ENCODE measurements at places on chromosomes 16 and 17.

DNA sequence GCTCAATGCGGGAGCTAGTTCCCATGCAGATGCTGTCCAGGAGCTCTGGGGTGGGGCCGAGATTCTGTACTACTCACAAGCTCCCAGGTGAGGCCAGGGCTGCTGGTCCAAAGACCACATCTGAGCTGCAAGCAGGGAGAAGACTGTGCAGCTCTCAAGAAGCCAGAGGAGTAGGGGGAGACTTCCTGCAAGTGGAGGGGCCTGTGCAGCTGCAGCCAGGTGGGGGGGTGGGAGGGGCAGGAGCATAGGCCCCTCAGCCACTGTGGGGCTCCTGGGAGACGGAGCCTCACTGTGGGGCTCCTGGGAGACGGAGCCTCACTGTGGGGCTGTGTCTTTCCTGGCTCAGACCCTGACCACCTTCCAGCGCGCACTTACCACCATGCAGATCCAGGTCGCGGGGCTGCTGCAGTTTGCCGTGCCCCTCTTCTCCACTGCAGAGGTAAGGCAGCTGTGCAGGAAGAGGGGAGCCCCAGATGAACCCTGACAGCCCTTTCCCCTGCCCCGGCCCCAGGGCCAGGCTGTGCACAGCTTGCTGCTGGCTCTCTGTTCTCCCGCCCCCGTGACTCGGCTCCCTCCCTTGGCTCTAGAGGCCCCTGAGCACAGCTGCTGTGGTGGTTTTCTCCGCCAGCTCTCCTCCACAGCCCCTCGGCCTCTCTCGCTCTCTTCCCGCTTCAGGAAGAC, 24.3 kb upstream of the DNAI2 start:
- DNase-seq = no peak

- DNase-seq = no peak
Measured at GRCh38 chr16:87233928-87234327, 83.3 kb downstream of the C16orf95 start.

GRCh38 chr17:47621293-47622179, 28.2 kb upstream of the KPNB1 start:
- no peak for DNase-seq

GRCh38 chr17:32141258-32141657, 1.0 kb upstream of the RHOT1 start:
- DNase-seq = no peak

GRCh38 chr17:58531661-58532554, 17.5 kb upstream of the MTMR4 start:
- peak; percentile 55 for DNase-seq

GRCh38 chr17:38569701-38570512, 35.8 kb downstream of the SRCIN1 start:
- no peak for DNase-seq

GRCh38 chr17:82193520-82194220, 19.0 kb downstream of the CCDC57 start:
- DNase-seq = no peak

DNA sequence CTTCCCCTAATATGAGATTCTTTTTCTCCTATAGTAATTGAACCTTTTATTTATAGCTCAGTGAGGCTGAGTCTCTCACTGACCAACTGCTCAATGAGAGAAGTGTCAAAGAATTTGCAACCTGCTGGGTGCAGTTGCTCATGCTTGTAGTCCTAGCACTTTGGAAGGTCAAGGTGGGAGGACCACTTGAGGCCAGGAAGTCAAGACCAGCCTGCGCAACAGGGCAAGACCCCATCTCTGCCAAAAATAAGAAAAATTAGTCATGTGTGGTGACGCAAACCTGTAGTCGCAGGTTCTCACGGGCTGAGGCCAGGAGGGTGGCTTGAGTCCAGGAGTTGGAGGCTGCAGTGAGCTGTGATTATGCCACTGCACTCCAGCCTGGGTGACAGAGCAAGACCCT, 30.9 kb upstream of the CRYBA1 start:
- no peak for DNase-seq

DNA sequence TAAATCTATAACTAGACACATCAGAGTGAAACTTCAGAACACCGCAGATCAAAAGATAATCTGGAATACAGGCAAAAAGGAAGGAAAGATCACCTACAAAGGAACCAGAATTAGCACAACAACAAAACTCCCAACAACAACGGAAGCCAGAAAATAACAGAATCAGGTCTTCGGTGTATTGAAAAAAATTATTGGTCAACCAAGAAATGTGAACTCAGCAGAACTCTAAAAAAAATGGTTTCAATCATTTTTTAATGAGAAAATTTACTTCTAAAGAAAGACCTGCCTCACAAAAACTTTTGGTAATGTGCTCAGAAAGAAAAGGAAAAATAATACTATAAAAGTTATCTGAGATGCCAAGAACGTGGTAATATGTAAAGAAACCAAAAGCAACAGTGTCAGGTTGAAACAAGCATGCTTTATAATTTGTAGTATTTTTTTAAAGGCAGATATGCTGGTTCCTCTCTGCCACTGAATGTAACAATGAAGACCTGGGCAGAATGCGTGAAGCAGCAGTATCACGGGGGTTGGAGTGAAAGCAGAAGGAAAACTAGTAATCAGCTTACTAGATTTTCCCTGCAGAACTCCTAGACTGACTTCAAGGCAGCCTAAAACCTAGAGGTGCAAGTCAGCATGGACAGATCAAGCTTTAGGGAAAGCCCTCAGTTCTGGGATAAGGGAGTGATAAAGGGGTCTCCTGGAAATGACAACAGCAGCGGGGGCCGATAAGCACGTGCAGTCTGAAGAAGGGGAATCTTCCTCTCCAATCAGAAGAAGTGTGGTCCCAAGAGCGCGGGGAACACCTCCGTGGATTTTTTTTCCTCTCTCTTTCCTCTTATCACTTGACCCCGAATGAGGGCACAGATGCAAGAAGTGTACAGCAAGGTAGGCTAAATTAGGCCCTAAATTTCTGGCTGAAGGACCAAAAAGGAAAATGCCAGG, 80.9 kb upstream of the TEKT1 start:
- DNase-seq = no peak

- no peak for DNase-seq
Measured at GRCh38 chr17:56290802-56291118, 137.5 kb downstream of the ANKFN1 start.

GRCh38 chr16:56641166-56641565, 2.7 kb downstream of the MT1A start:
- no peak for DNase-seq

DNA sequence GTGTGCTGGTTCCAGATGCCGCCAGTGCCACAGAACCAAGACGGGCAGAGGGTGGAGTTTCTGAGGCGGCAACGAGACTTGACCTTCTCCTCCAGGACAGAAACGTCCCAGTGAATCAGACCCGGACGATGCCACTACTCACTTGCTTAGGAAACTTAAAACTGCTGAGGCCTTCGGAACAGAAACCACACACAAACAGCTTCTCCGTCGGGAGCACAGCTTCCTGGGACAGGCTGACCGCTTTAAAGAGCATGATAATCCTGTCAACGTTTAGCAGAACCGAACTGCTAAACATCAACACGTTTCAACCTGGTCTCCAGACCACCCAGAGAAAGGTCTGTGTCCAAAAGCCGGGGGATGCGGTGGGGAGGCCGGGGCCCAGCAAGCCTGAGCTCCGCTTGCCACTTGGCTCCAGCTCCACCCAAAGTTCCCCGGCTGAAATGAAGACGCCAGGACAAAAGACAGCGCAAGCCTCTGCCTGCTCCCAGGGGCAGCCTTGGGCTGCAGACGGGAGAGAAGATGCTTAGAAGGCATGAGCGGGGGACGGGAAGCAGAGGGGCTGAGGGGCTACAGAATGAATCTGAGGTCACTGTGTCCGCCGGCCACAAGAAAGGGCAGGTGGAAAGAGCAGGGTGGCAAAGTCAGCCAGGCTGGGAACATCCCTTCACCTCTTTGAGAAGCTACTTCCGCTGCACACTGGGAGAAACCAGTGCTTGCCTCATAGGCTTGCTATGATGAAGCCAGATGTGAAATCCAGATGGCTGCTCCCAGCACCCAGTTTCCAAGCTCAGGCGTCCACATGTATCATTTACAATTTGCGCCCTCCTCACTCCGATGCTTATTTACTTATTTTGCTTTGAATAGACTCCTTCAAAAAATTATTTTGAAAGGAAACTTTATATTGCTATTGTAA, 69.0 kb downstream of the MRM3 start:
- no peak for DNase-seq

DNA sequence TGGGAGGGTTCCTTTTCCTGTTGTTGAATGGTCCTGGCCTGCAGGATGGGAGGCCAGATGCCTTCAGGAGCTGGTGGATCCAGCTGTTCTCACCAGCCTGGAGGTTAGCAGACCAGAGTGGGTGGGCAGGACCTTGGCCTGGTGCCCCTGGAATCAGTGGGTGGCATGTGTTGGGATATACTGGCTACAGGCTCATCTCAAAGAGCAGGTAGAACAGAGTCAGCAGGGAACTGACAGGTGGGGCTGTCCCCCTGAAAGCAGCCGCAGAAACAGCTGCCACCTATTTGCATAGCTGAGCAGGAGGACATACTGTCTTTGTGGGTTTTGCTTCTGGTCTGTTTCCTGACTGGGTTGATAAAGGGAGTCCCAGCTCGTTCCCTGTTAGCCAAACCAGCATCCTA, 144.1 kb downstream of the RAB11FIP4 start:
- no peak for DNase-seq

- DNase-seq = no peak
Measured at GRCh38 chr17:56305007-56305406, 151.7 kb downstream of the ANKFN1 start.

GRCh38 chr17:28737770-28738679, 5.8 kb upstream of the TRAF4 start:
- no peak for DNase-seq

- no peak for DNase-seq
Measured at GRCh38 chr16:74739275-74739674, 35.3 kb downstream of the FA2H start.

GRCh38 chr17:68169840-68170239, 78.0 kb upstream of the AMZ2 start:
- no peak for DNase-seq

DNA sequence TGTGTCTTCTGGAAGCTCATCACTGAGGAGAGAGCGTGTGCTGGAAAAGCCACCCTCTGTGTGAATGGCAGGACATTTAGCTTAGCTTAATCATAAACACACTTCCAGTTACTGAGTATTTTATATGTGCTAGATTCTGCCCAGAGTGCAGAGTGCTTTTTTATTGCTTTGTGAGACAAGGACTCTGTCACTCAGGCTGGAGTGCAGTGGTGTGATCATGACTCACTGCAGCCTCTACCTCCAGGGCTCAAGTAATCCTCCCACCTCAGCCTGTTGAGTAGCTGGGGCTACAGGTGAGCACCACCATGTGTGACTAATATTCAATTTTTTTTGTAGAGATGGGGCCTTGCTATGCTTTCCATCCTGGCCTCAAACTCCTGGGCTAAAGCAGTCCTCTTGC, 61.4 kb upstream of the IRX3 start:
- no peak for DNase-seq

GRCh38 chr16:30481381-30481780, 8.8 kb downstream of the ITGAL start:
- DNase-seq = no peak

GRCh38 chr17:9389111-9389527, 186.5 kb downstream of the STX8 start:
- no peak for DNase-seq

- no peak for DNase-seq
Measured at GRCh38 chr16:88899901-88900661, 33.6 kb upstream of the PABPN1L start.

GRCh38 chr17:58323366-58324055, 5.1 kb downstream of the TSPOAP1 start:
- no peak for DNase-seq
